CMK (cell line): ENCODE measurements at places on chromosomes 7 and 10.

GRCh38 chr10:104190695-104191094 lies 41.5 kb downstream of the CFAP43 start:
- DNase-seq = no peak

- no peak for DNase-seq
Measured at GRCh38 chr10:68829521-68829920, 2.2 kb downstream of the STOX1 start.

GRCh38 chr7:128393526-128394330 lies 16.1 kb downstream of the IMPDH1 start:
- no peak for DNase-seq

DNA sequence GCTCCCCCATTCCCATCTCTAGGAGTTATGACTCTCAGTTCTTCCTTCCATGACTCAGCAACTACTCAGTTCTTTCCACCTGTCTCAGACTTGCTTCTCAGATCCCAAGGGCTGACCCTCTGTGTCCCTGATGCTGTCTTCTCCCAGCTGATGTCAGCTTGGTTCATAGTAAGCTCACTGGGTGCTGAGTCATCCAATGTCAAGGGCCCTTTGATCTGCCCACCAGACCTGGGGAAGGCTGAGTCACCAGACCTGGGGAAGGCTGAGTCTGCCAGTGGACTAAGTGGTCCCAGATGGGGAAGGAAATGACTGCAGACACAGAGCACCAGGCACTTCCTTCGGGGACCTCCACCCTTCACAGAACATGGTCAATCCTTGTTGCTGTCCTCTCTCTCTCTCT lies 76.1 kb upstream of the ZEB1 start:
- DNase-seq = peak; percentile 36

DNA sequence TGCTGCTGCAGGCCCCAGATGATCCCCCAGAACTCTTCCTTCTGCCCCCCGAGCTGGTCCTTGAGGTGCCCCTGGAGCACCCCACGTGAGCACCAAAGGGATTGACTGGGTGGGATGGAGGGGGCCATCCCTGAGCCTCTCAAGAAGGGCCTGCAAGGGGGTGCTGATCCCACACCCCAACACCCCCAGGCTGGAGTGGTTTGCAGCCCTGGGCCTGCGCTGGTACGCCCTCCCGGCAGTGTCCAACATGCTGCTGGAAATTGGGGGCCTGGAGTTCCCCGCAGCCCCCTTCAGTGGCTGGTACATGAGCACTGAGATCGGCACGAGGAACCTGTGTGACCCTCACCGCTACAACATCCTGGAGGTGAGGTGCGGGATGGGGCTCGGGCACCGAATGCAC lies 8.2 kb downstream of the NOS3 start:
- DNase-seq = no peak

DNA sequence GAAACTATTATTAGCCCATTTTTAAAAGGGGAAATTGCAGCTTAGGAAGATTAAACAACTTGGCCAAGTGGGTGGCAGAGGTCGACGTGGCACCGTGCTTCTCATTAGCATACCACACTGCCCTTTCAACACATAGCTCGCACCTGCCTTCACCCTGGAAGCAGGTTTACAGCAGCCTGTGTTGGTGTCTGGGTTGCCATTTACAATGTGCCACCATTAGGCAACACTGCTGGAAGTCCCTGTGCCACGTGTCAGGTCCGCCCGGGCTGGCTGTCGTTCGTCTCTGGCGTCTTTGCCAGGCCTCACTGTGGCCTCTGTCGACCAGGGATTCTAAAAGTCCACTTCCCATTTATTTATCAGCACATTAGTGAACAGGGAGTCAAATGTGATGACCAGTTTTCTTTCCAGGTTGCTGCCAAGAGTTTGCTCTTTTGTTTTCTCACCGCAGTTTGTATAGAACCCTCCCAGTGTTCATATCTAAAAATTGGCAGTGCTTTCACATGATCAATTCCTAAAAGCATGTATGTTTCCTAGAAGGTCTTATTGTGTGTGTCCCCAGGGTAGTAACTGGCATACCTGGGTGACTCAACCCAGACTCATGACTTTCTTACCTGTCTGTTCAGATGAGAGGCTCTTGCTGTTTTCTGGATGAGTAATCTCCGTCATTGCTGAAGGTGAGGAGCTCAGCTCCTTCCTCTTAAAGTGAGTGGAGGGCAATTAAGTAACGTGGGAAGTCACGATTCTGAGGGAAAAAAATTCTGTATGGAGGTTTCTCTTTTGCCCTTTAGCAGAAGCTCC lies 9.2 kb downstream of the INSIG1 start:
- no peak for DNase-seq

DNA sequence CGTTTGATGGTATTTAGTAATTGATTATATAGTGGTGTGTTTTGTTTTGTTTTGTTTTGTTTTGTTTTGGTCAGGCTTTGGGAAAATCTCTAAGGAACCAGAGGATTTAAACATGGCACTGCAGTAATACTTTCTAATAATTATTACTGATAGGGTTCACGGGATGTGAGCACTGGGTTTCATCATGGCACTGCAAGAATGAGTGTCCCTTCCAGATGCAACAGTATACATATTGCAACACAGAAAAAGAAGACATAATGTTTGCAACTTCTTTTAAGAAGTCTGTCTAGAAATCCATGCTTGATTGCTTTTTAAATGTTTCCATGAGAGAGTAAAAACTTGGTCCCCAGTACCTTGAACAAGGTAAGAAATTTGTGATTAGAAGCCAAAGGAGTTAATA lies 2.2 kb upstream of the CDCA7L start:
- no peak for DNase-seq
